ENCODE measurements at places on chromosomes 3 and 15.

DNA sequence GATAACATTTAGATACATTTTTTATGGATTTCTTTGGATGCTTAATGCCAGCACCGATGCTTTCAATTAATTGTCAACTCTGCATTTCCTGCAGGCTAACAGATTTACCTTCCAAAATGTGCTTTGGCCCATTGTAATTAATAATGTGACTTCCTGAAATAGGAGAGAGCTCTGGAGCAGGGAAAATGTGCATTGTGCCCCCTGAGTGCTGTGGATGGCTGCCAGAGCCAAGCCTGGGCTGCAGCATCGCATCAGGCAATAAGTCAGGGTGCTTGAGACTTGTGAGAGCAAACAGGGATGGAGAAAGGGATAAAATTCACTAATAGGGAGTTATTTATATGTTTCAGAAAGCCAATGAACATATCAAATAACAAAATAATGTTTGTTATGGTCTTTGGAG is 133.8 kb downstream of the MOBP start:
- no peak for DNase-seq

DNA sequence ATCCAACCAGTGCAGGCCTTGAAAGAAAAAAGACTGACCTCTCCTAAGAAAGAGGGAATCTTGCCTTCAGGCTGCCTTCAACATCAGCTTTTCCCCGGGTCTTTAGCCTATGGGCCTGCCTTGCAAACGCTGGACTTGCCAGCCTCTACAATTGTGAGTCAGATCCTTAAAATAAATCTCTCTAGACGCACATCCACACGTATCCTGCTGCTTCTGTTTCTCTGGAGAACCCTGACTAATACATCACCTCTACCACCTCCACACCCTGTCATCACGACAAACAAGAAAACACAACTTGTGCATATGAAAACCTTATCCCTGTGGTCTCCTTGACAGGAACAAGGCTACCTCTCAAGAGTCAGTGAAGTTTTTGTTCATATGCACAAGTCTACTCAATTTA is 11.8 kb downstream of the CYFIP1 start:
- no peak for DNase-seq

- DNase-seq = no peak
Measured at GRCh38 chr3:172702256-172702655, 8.6 kb downstream of the NCEH1 start.

DNA sequence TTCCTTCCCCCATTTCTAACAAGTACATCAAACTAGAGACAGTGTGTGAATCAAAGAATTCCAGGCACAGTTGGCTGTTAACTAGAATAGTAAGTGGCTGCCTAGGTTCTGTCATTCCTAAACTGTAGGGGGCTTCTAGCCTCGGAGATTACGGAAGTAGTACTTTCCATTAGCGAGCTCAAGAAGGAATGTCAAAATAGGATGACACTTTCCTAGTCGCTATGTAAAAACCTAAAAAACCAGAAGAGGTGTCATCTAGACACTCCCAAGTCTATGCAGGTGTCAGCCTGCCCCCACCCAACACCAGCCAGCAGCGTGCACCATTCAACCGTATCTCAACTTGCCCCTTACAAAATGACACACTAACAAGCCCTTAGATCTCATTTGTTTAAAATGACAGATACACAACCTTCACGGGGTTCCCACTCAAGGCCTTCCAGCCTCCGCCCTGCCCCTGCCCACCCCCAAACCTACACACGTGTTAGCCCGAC is 874 bp downstream of the INO80 start:
- DNase-seq = peak; percentile 69

DNA sequence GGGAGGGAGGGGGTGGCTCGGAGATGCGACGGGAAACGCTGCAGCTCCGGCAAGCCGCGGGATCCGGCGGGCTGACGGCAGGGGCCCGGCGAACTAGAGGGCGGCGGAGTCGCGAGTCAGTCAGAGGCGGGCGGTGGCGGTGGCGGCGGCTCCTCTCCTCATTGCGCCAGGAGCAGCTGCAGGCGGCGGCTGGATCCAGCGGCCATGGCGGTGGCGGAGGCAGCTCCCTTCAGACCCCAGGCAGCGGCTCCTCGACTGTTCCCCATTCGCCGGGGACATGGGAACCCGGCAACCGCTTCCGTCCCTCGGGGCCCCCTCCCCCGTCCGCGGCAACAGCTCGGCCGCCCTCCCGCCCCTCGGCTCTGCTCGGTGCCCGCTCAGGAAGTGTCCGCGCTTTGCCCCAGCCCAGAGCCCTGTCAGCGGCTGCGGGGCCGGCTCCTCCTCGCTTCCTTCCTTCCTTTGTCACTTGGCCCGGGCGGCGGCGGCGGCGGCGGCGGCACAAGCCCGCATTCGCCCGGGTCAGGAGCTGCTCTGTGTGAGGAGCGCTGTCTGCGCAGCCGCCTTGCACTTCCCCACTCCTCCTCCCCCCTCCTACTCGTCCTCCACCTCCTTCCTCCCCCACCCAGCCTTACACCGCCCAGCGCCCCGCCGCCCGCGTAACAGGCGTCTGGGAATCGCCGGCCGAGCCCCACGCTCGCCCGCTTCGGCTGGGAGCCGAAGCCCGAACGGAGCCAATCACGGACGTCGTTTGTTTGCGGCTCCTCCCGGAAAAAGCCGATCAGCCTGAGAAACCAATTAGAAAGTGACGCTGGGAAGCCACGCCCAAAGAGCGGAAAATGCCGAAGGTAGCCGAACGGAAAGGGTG is at the start of gene GSK3B:
GSK3B (minus strand) TSS at position 537 of the 865 bp plus-strand sequence. CDS start 1,013 bp downstream, outside the sequence.
- peak; percentile 89 for DNase-seq

Measured in OCI-M1 (cell line).